ENCODE measurements at places on chromosomes 3 and 15. TPM values are rescaled to one million over a fixed set of nuclear protein-coding genes. Genes with fewer than 3 reads are reported as not detected.

GRCh38 chr3:57778494-57778893, 22.4 kb downstream of the SLMAP start:
- no peaks in the 10 kb centered on the region for H3K36me3 ChIP-seq
- H3K27me3 ChIP-seq: no peaks in the 10 kb centered on the region
- H3K4me3 ChIP-seq: no peak overlapping the region
- no peak for DNase-seq
- peaks cover 17% of the 10 kb centered on the region for H3K4me1 ChIP-seq

DNA sequence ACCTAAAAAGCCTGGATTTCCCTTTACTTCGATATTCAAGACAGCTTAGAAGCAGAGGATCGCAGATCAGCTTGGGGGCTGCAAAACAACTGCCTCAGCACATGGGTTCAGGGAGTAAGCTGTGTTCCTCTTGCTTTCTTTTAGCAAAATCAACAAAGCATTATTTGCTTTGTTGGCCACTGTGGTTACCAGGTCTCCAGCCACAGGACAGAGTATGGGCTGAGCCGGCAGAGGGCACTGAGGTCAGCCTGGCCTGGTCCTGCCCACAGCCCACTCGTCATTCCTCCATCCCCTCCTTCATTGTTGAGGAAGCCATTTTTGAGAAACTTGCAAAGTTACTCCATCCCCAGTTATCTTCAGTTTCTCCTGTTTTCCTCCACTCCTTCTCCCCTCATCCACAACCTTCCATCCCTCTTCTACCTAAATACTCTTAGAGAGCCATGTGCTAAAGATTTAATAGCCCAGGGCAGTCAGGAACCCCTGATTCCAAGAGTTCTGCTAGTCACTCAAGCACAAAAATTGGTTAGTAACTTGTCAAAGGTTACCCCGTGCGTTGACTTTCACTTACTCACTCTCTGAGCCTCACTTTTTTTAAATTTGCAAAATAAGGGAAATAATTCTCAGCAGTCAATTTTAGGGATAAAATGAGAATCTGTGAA, 60.0 kb upstream of the HES1 start:
- H3K27me3 ChIP-seq: no peaks in the 10 kb centered on the region
- no peak overlapping the region for H3K27ac ChIP-seq
- H3K4me3 ChIP-seq: no peak overlapping the region
- no peak for DNase-seq
- H3K36me3 ChIP-seq: no peaks in the 10 kb centered on the region

DNA sequence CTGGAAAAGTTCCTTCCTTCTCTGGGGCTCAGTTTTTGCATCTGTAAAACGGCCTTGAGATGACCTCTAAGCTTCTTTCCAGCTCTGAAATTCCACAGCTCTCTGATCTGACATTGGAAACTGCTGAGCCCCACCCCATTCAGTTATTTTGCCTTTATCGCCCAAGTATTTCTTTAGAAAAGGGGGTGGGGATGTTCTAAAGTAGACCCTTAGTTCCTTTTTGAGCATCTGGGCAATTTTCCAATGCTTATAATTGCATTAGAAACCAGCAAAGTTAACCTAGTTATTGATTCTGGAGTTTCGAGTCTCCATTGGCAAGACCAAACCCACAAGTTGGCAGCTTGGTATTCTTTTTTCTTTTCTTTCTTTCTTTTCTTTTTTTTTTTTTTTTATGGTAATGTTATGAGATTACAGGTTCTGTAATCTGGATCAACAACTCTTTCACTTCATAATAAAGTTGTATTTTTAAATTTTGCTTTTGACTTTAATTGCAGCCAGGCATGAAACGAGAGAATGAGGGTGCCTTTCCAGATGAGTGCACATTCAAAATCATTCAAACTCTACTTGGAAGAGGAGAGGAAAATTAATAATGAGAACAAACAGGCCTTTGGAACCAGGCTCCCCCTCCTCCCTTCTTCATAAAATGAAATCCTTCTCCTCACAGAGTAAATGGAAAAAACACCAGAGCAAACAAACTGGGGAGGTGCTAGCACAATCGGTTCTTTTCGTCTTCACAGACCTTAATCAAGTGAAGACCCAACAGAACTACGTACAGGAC, 76.8 kb upstream of the LRIG1 start:
- no peak overlapping the region for H3K27ac ChIP-seq
- H3K4me1 ChIP-seq: peaks cover 15% of the 10 kb centered on the region
- no peak for DNase-seq
- H3K27me3 ChIP-seq: no peaks in the 10 kb centered on the region
- no peaks in the 10 kb centered on the region for H3K36me3 ChIP-seq
- H3K4me3 ChIP-seq: no peak overlapping the region

GRCh38 chr3:48402281-48402732, 27.6 kb downstream of the PLXNB1 start:
- peak overlapping the region; percentile 88 for H3K27ac ChIP-seq
- H3K36me3 ChIP-seq: peaks cover 21% of the 10 kb centered on the region
- no peaks in the 10 kb centered on the region for H3K4me1 ChIP-seq
- H3K4me3 ChIP-seq: no peak overlapping the region

GRCh38 chr15:58487724-58488120, 55.9 kb downstream of the LIPC start:
- H3K27ac ChIP-seq: no peak overlapping the region
- H3K36me3 ChIP-seq: no peaks in the 10 kb centered on the region
- no peaks in the 10 kb centered on the region for H3K27me3 ChIP-seq
- no peaks in the 10 kb centered on the region for H3K4me1 ChIP-seq
- H3K4me3 ChIP-seq: no peak overlapping the region

DNA sequence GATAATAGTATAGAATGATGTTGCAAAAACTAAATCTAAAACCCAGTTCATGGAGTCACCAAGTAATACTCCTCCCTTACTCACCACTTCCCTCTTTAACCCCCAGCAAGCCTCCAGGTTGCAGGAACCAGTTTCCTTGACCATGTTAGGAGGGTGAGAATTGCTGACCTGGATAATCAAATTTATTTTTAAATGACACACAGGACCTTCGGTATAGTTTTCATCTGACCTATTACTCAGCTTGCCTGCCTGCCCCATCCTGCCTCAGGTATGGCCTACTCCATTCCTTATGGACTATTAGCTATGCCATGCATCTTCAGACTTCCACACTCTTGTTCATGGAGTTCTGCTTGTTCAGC, 883 bp downstream of the RTP4 start:
- H3K4me3 ChIP-seq: peak overlapping the region; percentile 48
- no peak for DNase-seq
- H3K4me1 ChIP-seq: peaks cover 22% of the 10 kb centered on the region
- peak overlapping the region; percentile 91 for H3K27ac ChIP-seq

- H3K36me3 ChIP-seq: no peaks in the 10 kb centered on the region
- H3K4me1 ChIP-seq: no peaks in the 10 kb centered on the region
- H3K27ac ChIP-seq: no peak overlapping the region
- no peak overlapping the region for H3K4me3 ChIP-seq
- no peak for DNase-seq
Observed at GRCh38 chr3:117439812-117440211, 730.2 kb downstream of the TUSC7 start.

Gene POLQ
- total RNA-seq: 0.71 TPM

DNA sequence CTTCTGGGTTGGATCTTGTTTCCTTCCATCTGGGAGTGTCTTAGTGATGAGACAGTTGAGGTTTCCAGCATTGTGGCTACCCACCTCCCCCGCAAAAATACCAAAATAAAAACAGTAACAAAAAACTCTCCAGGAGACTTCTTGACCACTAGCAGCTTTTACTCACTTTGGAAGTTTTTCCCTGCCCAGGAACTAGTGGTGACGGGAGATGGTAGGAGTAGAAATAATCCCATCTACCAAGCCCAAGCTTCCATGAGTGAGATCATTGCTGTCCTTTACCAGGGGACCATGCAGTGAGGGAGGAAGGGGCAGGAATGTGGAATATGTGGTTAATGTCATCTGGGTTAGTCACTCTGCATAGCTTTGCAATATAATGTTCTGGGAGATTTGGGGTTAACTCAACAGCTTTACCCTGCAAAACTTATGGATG, 187.7 kb downstream of the ITPR1 start:
- no peaks in the 10 kb centered on the region for H3K27me3 ChIP-seq
- H3K4me1 ChIP-seq: peaks cover 14% of the 10 kb centered on the region
- DNase-seq: no peak
- H3K27ac ChIP-seq: no peak overlapping the region
- H3K36me3 ChIP-seq: peaks cover 33% of the 10 kb centered on the region
- no peak overlapping the region for H3K4me3 ChIP-seq

GRCh38 chr3:114721864-114722263, 425.2 kb downstream of the ZBTB20 start:
- DNase-seq: no peak
- no peak overlapping the region for H3K27ac ChIP-seq
- H3K36me3 ChIP-seq: no peaks in the 10 kb centered on the region
- no peak overlapping the region for H3K4me3 ChIP-seq

GRCh38 chr3:149663966-149664365, 6.1 kb upstream of the WWTR1 start:
- H3K4me1 ChIP-seq: peaks cover 18% of the 10 kb centered on the region
- H3K4me3 ChIP-seq: no peak overlapping the region
- no peaks in the 10 kb centered on the region for H3K27me3 ChIP-seq
- no peaks in the 10 kb centered on the region for H3K36me3 ChIP-seq
- no peak overlapping the region for H3K27ac ChIP-seq
- no peak for DNase-seq

- H3K4me1 ChIP-seq: no peaks in the 10 kb centered on the region
- H3K4me3 ChIP-seq: no peak overlapping the region
- no peaks in the 10 kb centered on the region for H3K27me3 ChIP-seq
- DNase-seq: no peak
- no peak overlapping the region for H3K27ac ChIP-seq
Observed at GRCh38 chr15:92288755-92289154, 104.9 kb upstream of the ST8SIA2 start.

GRCh38 chr15:48242015-48242414, 35.9 kb downstream of the SLC12A1 start:
- H3K36me3 ChIP-seq: no peaks in the 10 kb centered on the region
- H3K27me3 ChIP-seq: no peaks in the 10 kb centered on the region
- no peak overlapping the region for H3K27ac ChIP-seq
- no peaks in the 10 kb centered on the region for H3K4me1 ChIP-seq
- H3K4me3 ChIP-seq: no peak overlapping the region

DNA sequence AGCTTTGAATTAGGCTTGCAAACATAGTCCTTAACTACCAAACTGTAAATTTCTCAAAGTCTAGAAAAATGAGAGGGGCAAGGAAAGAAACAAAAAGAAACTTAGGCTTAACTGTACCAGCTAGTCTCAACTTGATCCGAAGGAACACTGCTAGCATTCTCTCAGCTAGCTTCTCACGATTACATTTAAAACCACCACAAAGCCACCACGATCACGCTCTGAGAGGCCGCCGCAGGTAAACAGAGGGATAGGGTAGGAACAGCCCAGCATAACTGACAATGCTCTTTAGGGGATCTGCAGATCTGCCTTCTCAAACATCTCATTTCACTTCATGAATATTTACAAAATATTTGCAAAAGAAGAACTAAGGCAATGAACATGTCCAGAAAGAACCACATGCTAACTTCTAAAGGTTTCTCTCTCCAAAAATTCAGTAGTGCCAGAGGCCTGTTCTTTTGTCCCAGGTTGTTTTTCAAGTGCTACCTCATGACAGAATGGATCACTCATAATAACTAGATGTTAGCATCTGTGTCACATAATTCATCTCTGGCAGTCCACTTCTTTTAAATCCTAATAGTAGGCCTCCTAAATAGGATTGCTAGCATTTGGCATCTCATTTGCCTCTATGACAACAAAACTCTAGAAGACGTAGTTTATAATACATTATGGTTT, 18.9 kb downstream of the VGLL4 start:
- no peaks in the 10 kb centered on the region for H3K27me3 ChIP-seq
- H3K4me3 ChIP-seq: no peak overlapping the region
- H3K27ac ChIP-seq: peak overlapping the region; percentile 32
- no peak for DNase-seq
- H3K4me1 ChIP-seq: peaks cover 35% of the 10 kb centered on the region

DNA sequence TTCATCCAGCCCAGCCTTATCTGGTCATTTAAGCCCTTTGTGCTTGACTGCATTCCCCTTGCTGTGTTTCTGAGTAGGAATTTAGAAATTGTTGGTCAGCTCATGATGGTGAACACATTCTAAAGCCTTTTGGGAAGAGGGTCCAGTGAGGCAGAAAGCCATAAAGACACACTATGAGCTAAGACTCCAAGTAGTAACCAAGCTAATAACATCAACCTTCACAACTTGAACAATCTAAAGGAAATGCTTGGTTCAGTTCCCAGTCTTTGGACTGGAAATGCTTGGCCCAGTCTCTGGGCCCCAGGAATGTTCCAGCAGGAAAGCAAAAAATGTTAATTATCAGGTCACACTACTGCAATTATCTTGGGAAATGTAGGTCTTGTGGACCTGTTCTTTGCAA, 7.7 kb downstream of the PLSCR1 start:
- peak overlapping the region; percentile 48 for H3K27ac ChIP-seq
- no peaks in the 10 kb centered on the region for H3K27me3 ChIP-seq
- no peak overlapping the region for H3K4me3 ChIP-seq
- H3K36me3 ChIP-seq: peaks cover 10% of the 10 kb centered on the region
- no peaks in the 10 kb centered on the region for H3K4me1 ChIP-seq

Gene UNC13C
- total RNA-seq: 1.7 TPM

DNA sequence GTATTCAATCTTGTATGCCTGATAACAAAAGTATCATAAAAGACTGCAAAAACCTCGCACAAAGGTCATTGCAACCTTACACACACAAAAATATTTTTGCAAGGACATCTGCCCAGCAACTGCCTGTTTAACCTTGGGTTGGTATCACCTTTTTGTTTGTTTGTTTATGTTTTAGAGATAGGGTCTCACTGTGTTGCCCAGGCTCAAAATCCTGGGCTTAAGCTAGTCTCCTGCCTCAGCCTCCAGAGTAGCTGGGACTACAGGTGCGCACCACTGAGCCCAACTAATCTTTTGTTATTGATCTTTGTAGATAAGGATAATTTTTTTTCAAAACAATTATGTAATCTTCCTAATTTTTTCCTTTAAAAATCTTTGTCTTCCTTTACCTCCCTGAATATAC, 54.2 kb downstream of the SPTSSB start:
- no peaks in the 10 kb centered on the region for H3K27me3 ChIP-seq
- no peaks in the 10 kb centered on the region for H3K4me1 ChIP-seq
- no peak for DNase-seq
- no peak overlapping the region for H3K27ac ChIP-seq
- H3K4me3 ChIP-seq: no peak overlapping the region
- no peaks in the 10 kb centered on the region for H3K36me3 ChIP-seq

GRCh38 chr3:126274735-126275619, 82.2 kb downstream of the KLF15 start:
- no peaks in the 10 kb centered on the region for H3K27me3 ChIP-seq
- no peak for DNase-seq
- H3K4me3 ChIP-seq: no peak overlapping the region
- no peaks in the 10 kb centered on the region for H3K36me3 ChIP-seq
- no peak overlapping the region for H3K27ac ChIP-seq

DNA sequence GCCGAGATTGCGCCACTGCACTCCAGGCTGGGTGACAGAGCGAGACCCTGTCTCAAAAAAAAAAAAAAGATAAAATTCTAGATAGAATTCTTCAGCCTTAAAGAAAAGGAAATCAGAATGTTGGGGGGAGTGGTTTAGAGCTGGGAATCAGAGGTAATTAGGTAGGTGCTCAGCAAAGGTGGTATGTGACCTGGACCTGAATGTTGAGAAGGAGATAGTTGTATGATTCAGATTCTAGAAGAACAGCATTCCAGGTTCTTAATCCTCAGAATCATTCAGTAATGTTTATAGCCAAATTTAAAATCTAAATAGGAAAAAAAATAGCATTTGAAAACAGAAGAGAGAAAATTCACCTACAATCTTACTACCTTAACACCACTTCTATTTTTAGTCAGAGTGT, 71.3 kb upstream of the UBE2E1 start:
- no peaks in the 10 kb centered on the region for H3K36me3 ChIP-seq
- H3K27ac ChIP-seq: no peak overlapping the region
- H3K27me3 ChIP-seq: no peaks in the 10 kb centered on the region
- H3K4me3 ChIP-seq: no peak overlapping the region
- H3K4me1 ChIP-seq: no peaks in the 10 kb centered on the region

- no peaks in the 10 kb centered on the region for H3K36me3 ChIP-seq
- no peak overlapping the region for H3K27ac ChIP-seq
- DNase-seq: no peak
- no peaks in the 10 kb centered on the region for H3K27me3 ChIP-seq
Observed at GRCh38 chr3:116929505-116930222, 220.1 kb downstream of the TUSC7 start.

Data from sigmoid colon (tissue), 7 donors.